PC-9 (cell line): ENCODE measurements at places on chromosomes 2 and 18. TPM values are rescaled to one million over a fixed set of nuclear protein-coding genes. Genes with fewer than 3 reads are reported as not detected.

MATN3 gene
- 1.0 and 1.9 TPM in 2 replicates for total RNA-seq

C2orf78 gene
- total RNA-seq: not detected in 2 replicates

CRACDL gene
- total RNA-seq: 29.6 and 33.7 TPM in 2 replicates

LYG1 gene
- total RNA-seq: 0.78 and 1.5 TPM in 2 replicates

GAL3ST2 gene
- 3.9 and 4.3 TPM in 2 replicates for total RNA-seq

IL1F10 gene
- total RNA-seq: not detected in 2 replicates

SCYGR4 gene
- total RNA-seq: not detected in 2 replicates

ANKZF1 gene
- total RNA-seq: 62.2 and 65.1 TPM in 2 replicates

FZD7 gene
- total RNA-seq: 26.8 and 30.9 TPM in 2 replicates

GCG gene
- not detected in 2 replicates for total RNA-seq

NBAS gene
- 28.8 and 28.9 TPM in 2 replicates for total RNA-seq

PTPN4 gene
- total RNA-seq: 46.6 and 60.7 TPM in 2 replicates

SLC11A1 gene
- total RNA-seq: 0.35 and 0.44 TPM in 2 replicates

DPYSL5 gene
- not detected in 2 replicates for total RNA-seq

RAMP1 gene
- 48.5 and 48.7 TPM in 2 replicates for total RNA-seq

SFT2D3 gene
- total RNA-seq: 7.3 and 8.4 TPM in 2 replicates

LANCL1 gene
- 33.4 and 33.7 TPM in 2 replicates for total RNA-seq

STARD6 gene
- not detected in 2 replicates for total RNA-seq

GALR1 gene
- not detected in 2 replicates for total RNA-seq

CRIM1 gene
- 133 and 154 TPM in 2 replicates for total RNA-seq

CYTIP gene
- not detected in 2 replicates for total RNA-seq

CASP10 gene
- total RNA-seq: 15.2 and 16.9 TPM in 2 replicates
